Activated naive CD4-positive, alpha-beta T cell treated with Interleukin-2 at 50 U/mL for 16 hours (primary cell): ENCODE measurements at places on chromosomes 6 and 20.

DNA sequence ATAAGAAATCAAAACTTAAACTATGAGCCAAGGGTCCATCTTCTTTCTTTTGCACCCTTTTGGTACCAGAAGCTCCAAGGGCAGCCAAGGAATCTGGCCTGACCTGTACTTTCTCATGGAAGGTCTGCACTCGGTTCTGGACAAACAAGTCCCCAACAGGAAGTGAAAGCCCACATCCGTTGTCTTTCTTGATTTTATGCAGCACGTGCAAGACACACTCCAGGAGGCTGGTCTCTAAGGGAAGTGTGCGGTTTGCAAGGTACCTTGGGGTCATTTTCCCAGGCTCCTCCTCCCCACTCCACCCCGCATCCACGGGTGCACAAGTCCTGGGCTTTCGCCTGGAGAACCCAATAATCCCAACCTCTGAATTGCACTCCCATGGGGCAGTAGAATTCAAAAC is 101.9 kb downstream of the NFATC2 start:
- no peak for DNase-seq

GRCh38 chr6:35505999-35506412 is 6.7 kb downstream of the TULP1 start:
- DNase-seq: no peak

- DNase-seq: no peak
These were observed 361.9 kb upstream of the JARID2 start for GRCh38 chr6:14883921-14884320.

DNA sequence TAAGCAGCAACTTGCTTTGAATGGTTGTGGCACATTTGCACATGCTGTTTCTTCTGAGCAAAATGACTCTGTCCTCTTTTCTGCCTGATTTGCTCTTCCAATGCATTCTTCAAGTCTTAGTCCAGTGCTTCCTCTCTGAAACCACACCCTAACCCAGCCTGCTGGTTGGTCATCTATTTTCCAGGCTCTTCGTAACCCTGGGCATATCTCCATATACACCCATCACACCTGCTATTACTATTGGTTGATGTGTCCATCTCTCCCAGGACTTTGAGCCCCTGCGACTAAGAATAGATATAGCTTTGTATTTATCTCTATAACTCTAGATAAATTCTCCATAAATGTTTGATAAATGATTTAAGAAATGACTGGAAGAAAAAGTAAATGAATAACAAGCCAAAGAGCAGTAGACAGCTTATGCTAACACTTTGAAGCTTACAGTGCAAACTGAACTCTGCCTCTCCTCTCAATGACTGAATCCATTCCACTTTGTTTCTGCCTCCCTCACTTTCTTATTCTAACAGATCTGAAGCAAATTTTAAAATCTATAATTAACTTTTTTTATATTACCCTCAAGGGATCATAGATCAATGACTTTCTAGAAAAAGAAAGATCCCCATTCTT is 59.7 kb upstream of the NT5E start:
- DNase-seq: no peak

DNA sequence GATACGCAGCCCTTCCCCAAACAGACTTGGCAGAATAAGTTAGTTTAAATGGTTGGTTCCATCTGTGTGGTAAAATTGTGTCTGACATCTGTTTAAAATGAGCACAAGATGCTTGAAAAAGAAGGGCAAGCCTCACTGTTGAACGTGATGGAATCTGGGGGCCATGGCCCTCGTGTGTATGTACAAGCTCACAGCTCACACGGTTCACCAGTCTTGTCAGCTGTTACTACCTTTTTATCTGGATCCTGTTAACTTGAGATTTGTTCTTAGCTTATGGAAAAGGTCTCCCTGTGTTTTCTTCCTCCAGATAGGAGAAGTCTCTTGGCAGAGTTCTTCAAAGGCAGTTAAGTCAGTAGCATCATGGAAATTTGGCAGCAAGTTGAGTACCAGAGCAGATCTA is 270.6 kb downstream of the KHDC1L start:
- DNase-seq: no peak

- DNase-seq: no peak
These were observed 117.2 kb downstream of the PDSS2 start for GRCh38 chr6:107342144-107342543.

- no peak for DNase-seq
These were observed 17.6 kb upstream of the SERPINB1 start for GRCh38 chr6:2859185-2859700.

GRCh38 chr6:32148289-32149091 is 3.2 kb downstream of the PRRT1 start:
- peak; percentile 69 for DNase-seq

GRCh38 chr6:79193971-79194370 is 40.5 kb downstream of the HMGN3 start:
- no peak for DNase-seq

- DNase-seq: no peak
These were observed 6.2 kb downstream of the SIGLEC1 start for GRCh38 chr20:3705970-3706739.

- DNase-seq: no peak
These were observed 462.9 kb downstream of the ADGRB3 start for GRCh38 chr6:69097948-69098347.

- no peak for DNase-seq
These were observed 37.8 kb upstream of the NHSL1 start for GRCh38 chr6:138537106-138537505.

DNA sequence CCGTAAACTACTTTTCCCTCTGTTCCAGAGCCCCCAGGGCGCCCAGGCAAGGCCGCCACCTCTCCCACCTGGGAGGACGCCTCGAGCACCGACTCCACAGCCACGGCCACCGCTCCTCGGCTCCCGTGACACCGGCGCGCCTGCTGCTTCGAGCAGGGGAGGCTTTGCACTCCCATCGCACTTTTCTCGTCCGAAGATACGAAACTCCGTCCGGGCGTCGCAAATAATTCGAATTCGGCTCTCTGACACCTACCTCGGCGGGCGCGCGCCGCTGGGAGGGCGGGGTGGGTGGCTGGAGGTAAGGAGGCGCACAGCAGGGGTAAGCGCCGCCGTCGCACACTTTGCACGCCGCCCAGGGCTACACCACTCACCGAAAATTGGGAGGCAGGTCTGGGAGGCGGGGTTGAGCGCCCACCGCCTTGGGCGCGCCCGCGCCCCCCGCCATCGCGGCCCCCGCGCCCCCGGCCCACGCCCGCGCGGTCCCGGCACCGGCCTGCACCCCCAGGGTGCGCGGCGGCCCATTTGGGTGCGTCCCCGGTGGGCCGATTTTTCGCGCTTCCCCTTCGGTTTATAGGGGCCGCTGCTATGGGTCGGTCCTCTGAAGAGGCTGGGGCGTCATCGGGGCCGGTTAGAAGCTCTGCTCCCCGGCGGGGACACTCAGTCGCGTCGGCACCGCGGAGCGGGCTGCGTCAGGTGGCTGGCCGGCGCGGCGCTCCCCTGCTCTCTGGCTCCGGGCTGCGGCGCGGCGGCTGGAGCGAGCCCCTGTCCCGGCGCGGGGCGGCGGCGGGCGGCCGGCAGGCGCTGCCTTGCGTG is 36.2 kb downstream of the GNAS start:
- DNase-seq: peak; percentile 84

DNA sequence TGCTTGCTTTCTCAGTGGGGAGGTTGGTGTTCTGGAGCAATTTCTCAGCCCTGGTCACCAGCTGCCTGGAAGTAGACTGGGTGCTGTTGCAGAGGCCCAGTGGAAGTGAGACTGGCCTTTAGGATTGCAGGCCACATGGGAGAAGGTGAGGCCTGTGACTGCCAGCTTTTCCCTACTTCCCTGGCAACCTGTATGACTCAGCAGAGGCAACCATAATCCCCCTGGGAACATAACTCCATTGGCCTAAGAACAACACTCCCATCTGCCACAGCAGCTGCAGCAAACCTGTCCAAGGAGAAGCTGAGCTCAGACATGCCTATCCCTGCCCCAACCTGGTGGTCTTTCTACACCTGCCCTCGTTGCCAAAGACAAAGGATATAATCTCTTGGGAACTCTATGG is 473.5 kb upstream of the SPTLC3 start:
- no peak for DNase-seq

- DNase-seq: no peak
These were observed 51.8 kb downstream of the GINS1 start for GRCh38 chr20:25459111-25459830.

DNA sequence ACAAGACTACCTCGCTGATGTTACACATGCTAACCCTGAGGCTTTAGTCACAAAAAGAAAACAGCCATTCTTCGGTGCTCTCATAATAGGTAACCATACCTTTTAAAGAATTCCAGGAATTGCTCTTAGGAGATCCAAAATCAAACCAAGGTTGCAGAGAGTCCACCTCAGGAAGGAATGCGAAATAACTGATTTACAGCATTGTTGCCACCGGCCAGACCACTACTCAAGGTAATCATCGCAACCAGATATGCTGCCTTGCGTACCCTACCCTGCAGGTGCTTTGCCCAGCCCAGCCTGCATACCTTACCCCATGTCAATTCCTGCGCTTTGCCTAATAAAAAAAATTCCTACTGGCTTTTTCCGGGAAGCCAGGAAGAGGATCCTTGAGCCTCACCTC is 27.0 kb downstream of the NUP153 start:
- DNase-seq: no peak

- DNase-seq: no peak
These were observed 614.0 kb upstream of the EYS start for GRCh38 chr6:66321017-66321416.

GRCh38 chr6:3026791-3027626 is 27.3 kb downstream of the NQO2 start:
- DNase-seq: peak; percentile 18

DNA sequence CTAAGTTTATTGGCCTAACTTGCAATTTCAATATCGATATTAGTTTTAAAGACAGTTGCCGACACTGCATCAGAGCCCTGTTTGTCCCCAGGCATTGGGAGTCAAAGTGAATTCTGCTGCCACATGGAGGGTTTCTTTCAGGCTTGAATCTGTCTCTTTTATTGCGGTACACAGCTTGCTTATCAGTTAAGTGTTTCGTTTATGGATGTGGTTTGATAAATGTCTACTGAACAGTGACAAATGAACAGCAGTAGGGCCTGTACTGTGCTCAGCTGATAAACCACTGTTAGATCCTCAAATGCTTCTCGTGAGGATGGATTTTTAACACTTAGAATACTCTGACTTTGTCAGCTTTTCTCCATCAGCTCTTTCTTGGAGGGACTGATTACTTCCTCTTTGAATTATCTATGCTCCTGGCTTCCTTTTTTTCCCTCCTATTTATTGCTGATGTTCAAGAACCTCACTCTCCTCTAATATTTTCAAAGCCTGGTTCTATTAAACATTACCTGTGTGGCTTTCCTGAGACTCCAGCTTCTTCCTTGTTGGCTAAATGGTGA is 240.8 kb downstream of the PLCB1 start:
- DNase-seq: no peak

DNA sequence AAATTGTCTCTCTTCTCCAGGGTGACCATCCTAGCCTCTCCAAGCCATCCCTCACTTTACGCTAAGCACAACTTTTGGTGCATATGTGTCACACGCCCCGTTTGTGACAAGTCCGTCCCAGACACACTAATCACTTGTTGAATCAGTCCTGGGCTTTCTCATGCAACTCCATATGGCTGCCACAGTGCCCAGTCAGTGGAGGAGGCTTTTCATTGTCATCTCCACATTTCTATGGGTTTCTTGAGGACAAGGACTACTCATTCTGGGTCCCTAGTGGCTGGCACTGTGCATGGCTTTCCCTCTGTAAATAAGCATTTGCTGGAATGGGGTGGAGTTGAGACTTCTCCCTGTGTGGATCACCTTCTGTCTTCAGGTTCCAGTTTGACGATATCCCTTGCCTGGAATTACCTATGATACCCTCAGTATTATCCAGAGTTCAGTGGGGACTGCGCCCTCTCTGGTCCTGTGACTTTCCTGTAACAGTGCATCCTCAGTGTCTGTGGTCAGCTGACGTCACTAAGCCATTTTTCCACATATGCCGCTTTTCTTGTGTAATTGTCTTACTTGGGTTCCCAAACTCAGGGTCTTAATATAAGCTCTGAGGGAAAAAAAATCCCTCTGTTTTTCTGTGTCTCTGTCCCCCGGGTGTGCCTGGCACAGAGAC is 59.8 kb upstream of the MYL9 start:
- DNase-seq: no peak

DNA sequence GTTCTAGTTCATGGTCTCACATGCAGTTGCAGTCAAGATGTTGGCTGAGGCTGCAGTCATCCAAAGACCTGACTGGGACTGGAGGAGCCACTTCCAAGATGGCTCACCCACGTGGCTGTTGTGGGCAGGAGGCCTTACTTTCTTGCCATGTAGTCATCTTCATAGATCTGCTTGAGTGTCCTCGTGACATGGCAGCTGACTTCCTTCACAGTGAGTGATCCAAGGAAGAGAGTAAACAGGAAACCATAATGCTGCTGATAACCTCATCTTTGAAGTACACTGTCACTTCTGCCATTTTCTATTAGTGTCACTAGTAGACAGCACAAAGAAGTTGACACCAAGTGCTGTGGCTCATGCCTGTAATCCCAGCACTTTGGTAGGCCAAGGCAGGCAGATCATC is 40.1 kb upstream of the AKIRIN2 start:
- DNase-seq: peak; percentile 65

DNA sequence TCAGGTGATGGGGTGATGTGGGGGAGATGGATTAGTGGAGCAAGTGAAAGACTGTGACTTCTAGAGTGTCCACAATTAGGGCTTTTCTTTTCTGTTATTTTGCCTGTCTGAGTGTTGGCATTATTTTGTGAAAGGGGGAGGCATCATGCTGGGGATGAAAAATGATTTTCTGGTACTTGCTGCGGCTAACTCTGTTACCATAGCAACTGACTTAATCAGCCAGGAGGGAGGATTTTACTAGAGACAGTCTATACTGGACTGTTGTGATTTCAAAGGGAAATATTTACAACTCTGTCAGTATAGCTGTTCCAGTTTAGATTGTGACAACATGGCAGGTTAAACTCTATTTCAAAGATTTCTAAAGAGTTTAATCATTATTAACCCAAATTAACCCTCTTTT is 30.4 kb upstream of the MRAP2 start:
- no peak for DNase-seq

GRCh38 chr20:50062006-50062838 is 50.7 kb downstream of the UBE2V1 start:
- DNase-seq: no peak

DNA sequence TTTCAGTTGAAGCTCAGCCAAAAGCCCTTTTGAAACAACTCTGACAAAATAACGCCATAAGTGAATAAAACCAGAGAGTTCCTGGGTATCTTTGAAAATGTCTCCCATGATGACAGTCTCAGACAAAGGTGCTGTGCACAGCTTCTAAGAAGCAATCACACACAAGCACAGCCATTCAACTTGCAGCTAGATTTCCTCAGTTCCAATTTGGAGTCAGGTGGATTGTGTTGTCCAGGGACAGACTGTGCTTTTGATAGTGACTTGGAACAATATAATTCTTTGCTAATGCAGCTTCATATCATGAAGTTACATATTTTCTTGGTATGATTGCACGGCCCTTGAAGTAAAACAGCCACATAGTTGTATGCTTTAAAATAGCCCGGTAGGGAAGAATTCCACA is 105.6 kb downstream of the FARS2 start:
- no peak for DNase-seq
